ENCODE measurements at places on chromosomes 3 and 15.
A peak's percentile ranks its signal among the peaks of the same experiment; 100 is the strongest.

- DNase-seq = no peak
Measured at GRCh38 chr3:37687966-37688365, 173.7 kb upstream of the CTDSPL start.

- no peak for DNase-seq
Measured at GRCh38 chr15:48624700-48625099, 20.8 kb downstream of the FBN1 start.

- no peak for DNase-seq
Measured at GRCh38 chr3:107578523-107578922, 55.8 kb downstream of the BBX start.

DNA sequence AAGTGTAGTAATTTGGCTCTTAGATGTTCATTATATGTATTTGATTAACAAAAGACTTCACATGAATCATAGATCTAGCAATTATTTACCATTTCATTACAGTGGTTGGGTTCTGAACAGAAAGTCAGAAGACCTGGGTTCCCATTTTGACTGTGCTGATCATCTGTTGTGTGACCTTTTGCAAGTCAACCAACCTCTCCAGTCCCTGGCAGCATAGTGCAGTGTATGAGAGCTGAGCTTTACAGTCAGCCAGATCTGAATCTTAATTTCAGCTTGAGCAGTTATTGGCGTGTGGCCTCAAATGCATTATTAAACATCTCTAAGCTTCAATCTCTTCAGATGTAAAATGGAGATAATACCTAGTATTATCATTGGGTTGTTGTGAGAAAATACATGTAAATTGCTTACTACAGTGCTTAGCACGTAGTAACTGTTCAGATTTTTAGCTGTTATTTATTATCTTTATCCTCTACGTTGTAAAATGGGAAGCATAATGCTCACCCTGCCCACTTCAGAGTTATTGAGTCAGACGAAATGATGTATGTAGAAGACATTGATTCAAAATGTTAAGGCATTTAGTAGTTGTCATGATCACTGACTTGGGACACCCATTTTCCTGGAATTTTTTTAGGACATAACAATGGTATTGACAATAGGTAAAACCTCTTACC lies 104.0 kb downstream of the KLHL25 start:
- DNase-seq = no peak

GRCh38 chr3:193660698-193661411 lies 67.8 kb downstream of the OPA1 start:
- no peak for DNase-seq

DNA sequence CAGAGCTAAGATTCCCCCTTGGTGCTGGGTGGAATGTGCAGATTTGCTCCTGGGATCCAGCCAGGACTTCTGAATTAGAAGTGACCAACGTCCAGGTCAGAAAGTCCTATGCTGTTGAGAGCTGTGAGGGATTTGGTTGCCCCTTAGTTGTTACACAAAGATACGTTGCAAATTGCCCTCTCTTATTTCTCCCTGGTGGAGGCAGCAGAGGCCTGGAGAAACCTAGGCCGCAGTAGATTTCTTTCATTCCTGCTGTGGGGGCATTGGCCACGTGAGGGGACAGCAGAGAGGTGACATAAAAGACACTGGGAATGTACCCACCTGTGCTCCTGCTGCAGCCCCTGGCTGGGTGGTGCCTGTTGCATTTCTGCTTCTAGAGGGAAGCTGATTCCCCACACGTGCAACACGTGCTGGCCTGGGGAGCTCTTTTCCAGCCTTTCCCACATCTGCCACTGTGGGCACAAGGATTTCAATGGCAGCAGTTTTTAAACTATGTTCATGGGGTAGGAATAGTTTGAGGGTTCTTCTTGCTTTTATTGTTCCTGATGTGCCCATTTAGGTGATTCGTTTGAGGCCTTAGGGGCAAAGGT lies 65.7 kb downstream of the SYNM start:
- DNase-seq = no peak

GRCh38 chr15:85793641-85794597 lies 806 bp downstream of the KLHL25 start:
- no peak for DNase-seq

- no peak for DNase-seq
Measured at GRCh38 chr15:35349916-35350315, 196.0 kb downstream of the DPH6 start.

GRCh38 chr3:114379266-114379665 lies 85.4 kb downstream of the TIGIT start:
- no peak for DNase-seq

GRCh38 chr15:69462030-69462492 lies 9.4 kb downstream of the RPLP1 start:
- DNase-seq = no peak

GRCh38 chr15:57343498-57343897 lies 32.8 kb upstream of the CGNL1 start:
- DNase-seq = no peak

DNA sequence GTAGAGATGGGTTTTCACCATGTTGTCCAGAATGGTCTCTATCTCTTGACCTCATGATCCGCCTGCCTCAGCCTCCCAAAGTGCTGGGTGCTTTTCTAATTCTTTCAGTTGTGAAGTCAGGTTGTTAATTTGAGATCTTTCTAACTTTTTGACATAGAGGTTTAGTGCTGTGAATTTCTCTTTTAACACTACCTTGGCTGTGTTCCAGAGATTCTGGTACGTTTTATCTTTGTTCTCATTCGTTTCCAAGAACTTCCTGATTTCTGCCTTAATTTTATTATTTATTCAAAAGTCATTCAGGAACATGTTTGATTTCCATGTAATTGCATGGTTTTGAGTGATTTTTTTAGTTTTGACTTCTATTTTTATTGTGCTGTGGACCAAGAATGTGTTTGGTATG lies 63.5 kb upstream of the CCDC54 start:
- DNase-seq = no peak

DNA sequence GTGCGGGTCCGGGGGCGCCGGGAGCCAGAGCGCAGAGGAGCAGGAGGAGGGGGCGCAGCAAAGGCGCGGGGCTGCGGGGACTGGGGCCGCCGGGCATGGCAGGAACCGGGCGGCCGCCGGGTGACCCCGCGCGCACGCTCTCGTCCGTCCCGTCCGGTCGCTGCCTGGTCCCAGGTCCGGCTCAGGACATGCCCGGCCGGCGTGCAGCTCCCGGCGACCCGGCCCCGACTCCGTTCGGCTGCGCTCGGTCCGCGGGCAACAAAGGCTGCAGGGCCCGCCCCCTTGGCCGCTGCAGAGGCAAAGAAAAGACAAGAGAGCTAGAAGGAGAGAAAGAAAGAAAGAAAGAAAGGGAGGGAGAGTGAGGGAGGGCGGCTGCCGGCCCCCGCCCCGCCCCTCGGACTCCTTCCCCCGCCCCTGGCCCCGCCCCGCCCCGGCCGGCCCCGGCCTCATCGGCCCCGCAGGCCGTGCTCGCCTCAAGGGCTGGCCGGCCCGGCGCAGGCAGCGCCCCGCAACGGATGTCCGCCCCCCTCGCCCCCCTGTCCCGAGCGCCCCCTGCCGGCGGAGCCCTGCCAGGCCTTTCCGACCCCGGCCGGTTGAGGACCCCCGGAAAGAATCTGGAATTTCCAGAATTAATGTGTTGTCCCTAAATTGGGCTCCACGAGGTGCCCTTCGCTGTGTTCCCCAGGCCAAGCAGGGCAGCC lies at the start of gene ADAMTS7:
Gene ADAMTS7 (minus strand): TSS at position 341 of the 701 bp plus-strand sequence. CDS start 244 bp downstream, at position 97.
- DNase-seq = peak; percentile 36
